ENCODE measurements at places on chromosomes 4 and X.

GRCh38 chr4:162341533-162341932, 177.7 kb upstream of the FSTL5 start:
- no peak for DNase-seq

- no peak for DNase-seq
These were observed 11.9 kb downstream of the HADH start for GRCh38 chr4:108001540-108002135.

GRCh38 chrX:155231163-155231562, 14.9 kb downstream of the VBP1 start:
- no peak for DNase-seq

- no peak for DNase-seq
These were observed 730.2 kb downstream of the KCTD8 start for GRCh38 chr4:43718369-43718768.

DNA sequence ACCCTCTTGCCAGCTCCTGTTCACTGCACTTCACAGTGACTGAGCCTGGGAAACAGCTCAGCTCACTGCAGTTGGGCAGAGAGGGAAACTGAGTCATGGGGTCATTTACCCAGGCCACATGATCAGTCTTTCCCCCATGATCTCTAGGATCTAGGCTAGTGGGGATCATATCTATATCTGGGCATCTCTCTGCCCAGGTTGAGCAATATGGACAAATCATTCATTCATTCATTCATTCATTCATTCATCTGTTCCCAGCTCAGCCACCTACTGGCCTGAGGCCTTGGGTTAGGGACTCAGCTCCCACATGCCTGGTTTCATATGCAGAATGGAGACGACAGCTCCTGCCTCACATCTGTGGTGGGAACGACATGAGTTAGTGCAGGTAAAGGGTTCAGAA, 45.3 kb upstream of the HMX1 start:
- no peak for DNase-seq

DNA sequence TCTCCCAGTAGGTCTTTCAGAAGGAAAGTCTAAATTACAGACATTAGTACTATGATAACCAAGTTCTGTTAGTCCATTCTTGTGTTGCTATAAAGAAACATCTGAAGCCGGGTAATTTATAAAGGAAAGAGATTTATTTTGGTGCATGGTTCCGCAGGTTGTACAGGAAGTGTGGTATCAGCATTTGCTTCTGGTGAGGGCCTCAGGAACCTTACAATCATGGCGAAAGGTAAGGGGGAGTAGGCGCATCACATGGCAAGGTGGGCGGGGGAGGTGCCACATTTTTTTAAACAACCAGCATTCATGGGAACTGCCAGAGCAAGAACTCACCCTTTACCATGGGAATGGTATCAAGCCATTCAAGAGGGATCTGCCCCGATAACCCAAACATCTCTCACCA, 26.2 kb upstream of the USP46 start:
- no peak for DNase-seq

DNA sequence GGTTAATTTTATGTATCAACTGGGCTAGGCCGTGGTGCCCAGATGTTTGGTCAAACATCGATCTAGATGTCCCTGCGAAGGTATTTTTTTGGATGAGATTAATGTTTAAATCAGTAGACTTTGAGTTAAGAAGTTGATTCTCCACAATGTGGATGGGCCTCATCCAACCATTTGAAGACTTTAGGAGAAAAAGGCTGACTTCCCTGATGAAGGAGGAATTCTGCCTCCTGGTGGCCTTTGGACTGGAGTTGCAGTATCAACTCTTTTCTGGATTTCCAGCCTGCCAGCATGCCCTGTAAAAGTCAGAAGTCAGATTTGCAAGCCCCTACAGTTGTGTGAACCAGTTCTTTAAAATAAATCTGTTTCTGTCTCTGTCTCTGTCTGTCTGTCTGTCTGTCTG, 91.4 kb downstream of the STK32B start:
- no peak for DNase-seq

Measured in stimulated activated CD8-positive, alpha-beta memory T cell treated with anti-CD3 and anti-CD28 coated beads, Interleukin-4, amount 100 ng/mL, for 1 hour (primary cell).